ENCODE measurements at places on chromosomes 12 and 14.

DNA sequence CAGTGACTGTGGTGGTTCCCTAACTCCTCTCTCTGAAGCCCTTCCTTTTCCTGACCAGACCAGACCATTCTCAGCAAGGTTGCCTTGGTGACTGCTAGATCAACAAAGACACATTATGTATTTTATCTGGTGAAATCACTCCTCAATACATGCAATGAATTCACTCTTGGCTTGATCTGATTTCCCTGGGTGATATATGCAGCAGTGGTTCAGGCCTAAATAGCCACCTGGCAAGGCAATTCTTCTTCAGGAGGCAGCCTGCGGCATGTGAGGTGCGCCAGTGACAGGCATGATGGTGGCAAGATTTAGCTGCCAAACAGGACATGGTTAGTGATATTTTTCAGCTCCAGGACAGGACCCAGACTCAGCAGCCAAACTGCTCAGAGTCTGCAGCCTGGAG is 350.3 kb upstream of the CCDC196 start:
- H3K4me1 ChIP-seq = no peaks in the 10 kb centered on the region
- H3K36me3 ChIP-seq = no peaks in the 10 kb centered on the region
- DNase-seq = no peak
- H3K4me3 ChIP-seq = no peak overlapping the region

DNA sequence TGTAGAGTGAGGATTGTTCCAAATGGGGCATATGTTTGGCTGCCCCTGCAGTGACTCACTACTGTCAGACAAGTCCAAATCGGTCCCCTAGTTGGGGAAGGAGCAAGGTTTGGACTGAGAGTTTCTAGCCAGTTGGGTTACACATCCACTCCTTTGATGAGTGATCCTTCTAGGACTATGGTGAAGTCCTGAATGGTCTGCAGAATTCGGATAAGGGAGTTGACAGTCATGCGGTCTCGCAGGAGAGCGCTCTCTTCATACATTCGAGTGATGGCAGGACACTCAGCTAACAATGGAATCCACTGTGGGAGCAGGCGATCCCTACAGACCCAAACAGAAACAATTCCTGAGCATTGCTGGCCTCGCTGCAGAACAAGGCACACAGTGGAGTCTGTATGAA is 61.5 kb upstream of the SINHCAF start:
- no peaks in the 10 kb centered on the region for H3K36me3 ChIP-seq
- no peaks in the 10 kb centered on the region for H3K27me3 ChIP-seq
- no peak for DNase-seq
- no peaks in the 10 kb centered on the region for H3K4me1 ChIP-seq
- no peak overlapping the region for H3K4me3 ChIP-seq

GRCh38 chr14:66085224-66085623 is 400.9 kb upstream of the CCDC196 start:
- H3K4me3 ChIP-seq = no peak overlapping the region
- H3K36me3 ChIP-seq = no peaks in the 10 kb centered on the region
- DNase-seq = no peak
- H3K27me3 ChIP-seq = no peaks in the 10 kb centered on the region
- no peaks in the 10 kb centered on the region for H3K4me1 ChIP-seq
- H3K27ac ChIP-seq = no peak overlapping the region

DNA sequence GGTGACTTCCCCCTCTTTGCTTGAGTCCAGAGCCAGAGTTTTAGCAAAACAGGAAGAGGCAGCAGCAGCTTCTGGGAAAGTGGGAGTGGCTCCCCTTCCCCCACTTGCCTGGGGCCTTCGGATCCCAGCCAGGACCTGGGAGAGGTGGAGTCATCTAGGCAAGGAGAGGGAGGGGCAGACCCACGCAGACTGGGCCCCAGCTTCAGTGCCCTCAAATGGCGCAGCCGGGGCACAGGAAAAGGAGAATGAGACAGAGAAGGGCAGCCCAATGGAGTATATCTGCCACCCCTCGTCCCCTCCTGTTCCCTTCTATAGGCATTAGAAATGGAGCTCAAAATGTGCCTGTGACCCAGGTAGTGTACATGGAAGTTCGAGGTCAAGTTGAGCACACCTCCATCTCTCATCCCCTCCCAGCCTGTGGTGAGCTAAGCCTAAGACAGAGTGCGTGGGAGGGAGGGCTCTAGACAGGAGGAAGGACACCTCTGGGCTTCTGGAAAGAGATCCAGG is 9.3 kb upstream of the HDAC7 start:
- H3K27ac ChIP-seq = no peak overlapping the region
- no peaks in the 10 kb centered on the region for H3K27me3 ChIP-seq
- H3K36me3 ChIP-seq = no peaks in the 10 kb centered on the region

DNA sequence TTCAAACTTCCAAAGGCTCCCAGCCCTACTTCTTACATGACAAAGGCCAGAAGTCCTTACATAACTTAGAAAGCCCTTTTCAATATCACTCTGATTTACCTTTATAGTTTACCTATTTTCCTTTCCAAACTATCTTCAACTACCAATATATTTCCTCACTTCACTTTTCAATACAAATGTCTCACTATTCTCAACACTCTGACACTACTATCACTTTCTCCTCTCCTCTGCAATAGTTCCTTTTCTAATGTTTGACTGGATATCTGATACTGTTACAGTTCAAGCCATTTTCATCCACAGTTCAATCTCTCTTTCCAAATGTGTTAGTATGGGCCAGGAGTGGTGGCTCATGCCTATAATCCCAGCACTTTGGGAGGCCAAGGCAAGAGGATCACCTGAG is 3.3 kb downstream of the SARNP start:
- peaks cover 1% of the 10 kb centered on the region for H3K36me3 ChIP-seq
- peaks cover 8% of the 10 kb centered on the region for H3K4me1 ChIP-seq
